Mesenteric fat pad (tissue), 1 donor: ENCODE measurements at places on chromosomes 3 and 15. TPM values are rescaled to one million over a fixed set of nuclear protein-coding genes. Genes with fewer than 3 reads are reported as not detected.

GRCh38 chr3:147713234-147714133 lies 304.3 kb downstream of the ZIC1 start:
- DNase-seq, result no peak

GRCh38 chr3:190774633-190775032 lies 87.9 kb downstream of the GMNC start:
- DNase-seq, result no peak

PTPN23 gene
- total RNA-seq, result 40.3 TPM

DNA sequence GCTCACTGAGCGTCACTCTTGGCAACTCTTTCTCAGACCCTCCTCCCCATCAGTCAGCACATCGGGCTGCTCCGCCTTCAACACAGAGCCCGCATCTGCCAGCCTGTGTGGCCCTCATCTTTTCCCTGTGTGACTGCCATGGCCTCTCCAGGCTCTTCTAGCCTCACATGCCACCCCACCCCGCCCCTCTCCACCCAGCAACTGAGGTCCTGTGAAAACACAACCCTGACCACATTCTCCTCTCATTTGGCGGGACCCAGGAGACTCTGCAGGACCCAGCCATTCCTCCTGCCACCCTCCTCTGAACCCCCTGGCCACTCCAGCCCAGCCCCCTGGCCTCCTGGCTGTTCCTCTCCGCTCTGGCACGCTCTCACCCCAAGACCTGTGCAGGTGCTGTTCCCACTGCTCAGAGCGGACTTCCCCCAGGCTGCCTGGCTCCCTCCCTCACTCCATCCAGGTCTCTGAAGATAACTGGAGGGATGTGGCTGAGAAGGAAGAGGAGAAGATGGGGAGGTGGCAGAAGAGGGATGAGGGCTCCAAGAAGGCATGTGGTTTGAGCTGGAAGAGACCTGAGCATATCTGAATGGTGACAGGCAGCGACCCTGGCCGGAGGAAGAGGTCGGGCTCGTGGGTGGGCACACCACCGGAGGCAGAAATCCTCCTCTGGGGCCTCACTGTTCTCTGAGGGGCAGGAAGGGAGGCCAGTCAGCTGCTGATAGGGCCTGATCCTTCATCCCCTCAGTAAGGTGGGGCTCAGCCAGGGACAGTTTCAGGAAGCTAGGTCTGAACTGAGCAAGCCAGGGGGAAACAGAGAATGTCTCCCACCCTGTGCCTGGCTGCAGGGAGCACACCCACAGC lies 111.2 kb upstream of the RPL32 start:
- DNase-seq, result no peak

DNA sequence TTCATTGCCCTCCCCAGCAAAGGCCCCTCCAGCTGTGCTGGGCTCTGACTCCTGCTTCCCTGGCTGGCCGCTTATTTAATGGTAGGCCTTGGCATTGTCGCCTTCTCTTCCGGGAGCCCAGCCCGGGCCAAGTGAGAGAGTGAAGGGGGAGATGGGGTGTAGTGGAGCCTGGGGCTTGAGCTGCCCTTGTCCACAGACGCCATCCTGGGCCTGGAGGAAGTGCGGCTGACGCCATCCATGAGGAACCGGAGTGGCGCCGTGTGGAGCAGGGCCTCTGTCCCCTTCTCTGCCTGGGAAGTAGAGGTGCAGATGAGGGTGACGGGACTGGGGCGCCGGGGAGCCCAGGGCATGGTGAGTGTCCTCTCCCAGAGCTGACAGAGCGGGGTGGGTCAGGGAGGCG lies 3.3 kb downstream of the LMAN1L start:
- DNase-seq, result no peak

- peak; percentile 96 for DNase-seq
Measured at GRCh38 chr3:48739955-48740823, 23.2 kb upstream of the IP6K2 start.

RASL12 gene
- 4.7 TPM for total RNA-seq

- no peak for DNase-seq
Measured at GRCh38 chr3:193590088-193590856, 2.7 kb upstream of the OPA1 start.

GRCh38 chr3:12049675-12050074 lies 45.5 kb downstream of the SYN2 start:
- DNase-seq, result no peak

DNA sequence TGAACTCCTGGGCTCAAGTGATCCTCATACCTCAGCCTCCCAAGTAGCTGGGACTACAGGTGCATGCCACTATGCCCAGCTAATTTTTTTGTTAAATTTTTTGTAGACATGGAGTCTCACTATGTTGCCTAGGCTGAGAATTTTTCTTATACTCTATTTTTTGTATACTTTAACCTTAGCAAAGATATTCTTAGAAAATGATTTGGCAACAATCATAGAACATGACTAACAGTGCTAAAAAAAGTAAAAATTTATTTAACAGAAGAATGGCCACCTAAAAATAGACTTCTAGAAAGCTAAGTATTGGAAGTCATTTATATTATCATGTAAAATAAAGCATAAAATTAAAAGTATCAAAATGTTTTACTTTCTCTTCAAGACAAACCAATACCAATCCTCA lies 322.3 kb downstream of the PLCL2 start:
- DNase-seq, result no peak

GRCh38 chr15:78836333-78836732 lies 25.1 kb upstream of the ADAMTS7 start:
- no peak for DNase-seq

GRCh38 chr3:44584646-44585501 lies at the start of gene ZNF660:
Gene ZNF660, plus strand, starts transcription at chr3:44584964. Its CDS starts 9,230 bp downstream, at chr3:44594194.
- peak; percentile 90 for DNase-seq

KIF7 gene
- 12.7 TPM for total RNA-seq

DNA sequence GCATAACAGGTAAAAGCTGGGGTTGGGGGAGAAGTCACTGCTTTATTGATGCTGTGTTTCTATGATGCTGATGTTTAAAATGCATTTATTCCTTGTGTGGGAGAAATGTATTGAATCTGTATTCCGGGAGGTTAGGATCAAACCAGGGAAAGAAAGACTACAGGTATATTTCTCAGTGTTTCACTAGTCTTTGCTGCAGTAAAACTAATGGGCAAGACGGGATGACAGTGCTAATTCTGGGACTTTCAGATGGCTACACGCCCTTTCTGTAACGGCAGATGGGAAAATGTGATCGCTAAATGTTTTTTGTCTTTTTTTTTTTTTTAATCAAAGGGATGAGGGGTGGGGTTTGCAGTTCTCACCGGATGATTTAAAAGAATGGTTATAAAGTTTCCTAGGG lies 393 bp downstream of the CNTN6 start:
- no peak for DNase-seq

DNA sequence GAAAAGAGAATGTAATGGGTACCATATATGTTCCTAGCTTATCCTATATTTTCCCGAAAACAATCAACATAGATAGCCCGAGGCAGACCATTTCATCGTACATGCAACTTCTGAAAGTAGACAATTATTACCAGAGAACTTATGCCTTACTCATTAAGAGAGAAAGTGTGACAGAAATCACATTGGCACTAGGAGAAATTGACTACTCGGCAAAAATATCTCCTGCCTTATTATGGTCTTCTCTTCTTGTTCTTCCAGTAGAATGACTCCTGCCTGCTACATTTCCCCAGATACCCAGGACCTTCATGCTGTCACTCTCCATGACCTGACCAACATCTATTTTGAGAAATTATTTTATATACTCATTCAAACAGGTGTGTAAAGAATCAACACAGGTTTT lies 1015.7 kb downstream of the TUSC7 start:
- no peak for DNase-seq

DNA sequence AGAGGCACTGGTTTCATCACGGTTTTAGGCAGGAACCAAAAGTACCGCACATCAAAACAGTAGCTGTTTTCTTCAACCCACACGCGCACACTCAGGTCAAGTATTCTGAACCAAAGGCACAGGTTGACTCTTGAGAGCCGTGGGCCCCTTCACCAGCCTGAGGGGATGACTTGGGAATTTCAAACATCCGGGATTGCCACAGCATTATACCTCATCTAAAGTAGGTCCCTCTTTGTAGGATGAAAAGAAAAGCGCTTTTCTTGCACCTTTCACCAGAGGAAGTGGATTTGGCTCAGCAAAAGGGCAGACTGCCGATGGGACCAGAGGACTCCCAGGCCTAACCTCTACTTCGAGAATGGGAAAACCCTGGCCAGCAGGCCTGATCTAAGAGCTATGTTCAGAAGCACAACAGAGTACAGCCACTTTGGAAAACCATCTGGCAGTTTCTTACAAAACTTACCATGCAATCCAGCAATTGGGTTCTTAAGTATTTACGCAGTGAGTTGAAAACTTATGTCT lies 88.2 kb upstream of the PROK2 start:
- no peak for DNase-seq

- DNase-seq, result no peak
Measured at GRCh38 chr3:14614189-14614588, 37.4 kb upstream of the CCDC174 start.

GRCh38 chr3:157384031-157384430 lies 52.6 kb upstream of the PTX3 start:
- DNase-seq, result no peak

- no peak for DNase-seq
Measured at GRCh38 chr15:56984681-56985481, 66.4 kb downstream of the TCF12 start.
